ENCODE measurements at places on chromosomes 2 and 18.

GRCh38 chr2:48009256-48009655 lies 103.0 kb upstream of the FBXO11 start:
- DNase-seq, result no peak

- DNase-seq, result no peak
Measured at GRCh38 chr18:24054130-24054529, 39.6 kb downstream of the TTC39C start.

DNA sequence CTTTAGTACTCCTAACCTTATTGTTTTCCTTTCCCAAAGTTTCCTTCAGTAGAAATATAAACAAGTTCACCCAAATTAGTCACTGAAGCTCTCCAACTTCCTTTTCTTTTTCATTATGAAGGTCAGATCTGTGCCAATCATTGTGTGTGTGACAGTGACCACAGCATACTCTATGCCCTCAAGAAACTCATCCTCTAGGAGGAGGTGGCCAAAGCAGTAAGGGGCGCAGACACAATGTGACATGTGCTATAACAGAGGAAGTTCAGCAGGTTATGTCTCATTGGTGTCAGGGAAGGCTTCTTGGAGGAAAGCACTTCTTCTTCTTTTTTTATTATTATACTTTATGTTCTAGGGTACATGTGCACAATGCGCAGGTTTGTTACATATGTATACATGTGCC lies 60.0 kb upstream of the PSME4 start:
- no peak for DNase-seq

DNA sequence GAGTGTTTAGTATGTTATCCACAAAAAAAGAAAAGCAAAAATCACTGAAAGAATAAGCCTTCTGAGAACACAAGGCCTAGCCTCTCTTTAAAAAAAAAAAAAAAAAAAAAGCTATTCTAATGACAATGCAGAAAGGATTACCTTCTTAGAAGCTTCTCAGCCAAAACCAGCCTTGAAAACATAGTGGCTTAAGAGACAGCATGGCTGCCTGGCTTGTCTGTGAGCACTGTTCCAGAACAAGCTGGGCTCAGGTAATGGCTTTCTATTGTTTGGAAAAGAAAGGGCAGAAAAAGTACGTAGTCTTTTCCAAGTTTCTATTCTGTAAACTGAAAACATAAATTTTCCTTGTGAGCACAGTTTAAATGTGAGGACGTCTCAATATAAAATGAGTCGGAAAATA lies 119.5 kb downstream of the MAP3K20 start:
- DNase-seq, result no peak
